ENCODE measurements at places on chromosomes 2 and 18.

- DNase-seq: no peak
Observed at GRCh38 chr2:191351298-191351697, 106.1 kb downstream of the MYO1B start.

- DNase-seq: no peak
Observed at GRCh38 chr2:158731386-158731785, 63.7 kb upstream of the DAPL1 start.

GRCh38 chr2:217672472-217672871, 330.3 kb downstream of the TNS1 start:
- DNase-seq: no peak

DNA sequence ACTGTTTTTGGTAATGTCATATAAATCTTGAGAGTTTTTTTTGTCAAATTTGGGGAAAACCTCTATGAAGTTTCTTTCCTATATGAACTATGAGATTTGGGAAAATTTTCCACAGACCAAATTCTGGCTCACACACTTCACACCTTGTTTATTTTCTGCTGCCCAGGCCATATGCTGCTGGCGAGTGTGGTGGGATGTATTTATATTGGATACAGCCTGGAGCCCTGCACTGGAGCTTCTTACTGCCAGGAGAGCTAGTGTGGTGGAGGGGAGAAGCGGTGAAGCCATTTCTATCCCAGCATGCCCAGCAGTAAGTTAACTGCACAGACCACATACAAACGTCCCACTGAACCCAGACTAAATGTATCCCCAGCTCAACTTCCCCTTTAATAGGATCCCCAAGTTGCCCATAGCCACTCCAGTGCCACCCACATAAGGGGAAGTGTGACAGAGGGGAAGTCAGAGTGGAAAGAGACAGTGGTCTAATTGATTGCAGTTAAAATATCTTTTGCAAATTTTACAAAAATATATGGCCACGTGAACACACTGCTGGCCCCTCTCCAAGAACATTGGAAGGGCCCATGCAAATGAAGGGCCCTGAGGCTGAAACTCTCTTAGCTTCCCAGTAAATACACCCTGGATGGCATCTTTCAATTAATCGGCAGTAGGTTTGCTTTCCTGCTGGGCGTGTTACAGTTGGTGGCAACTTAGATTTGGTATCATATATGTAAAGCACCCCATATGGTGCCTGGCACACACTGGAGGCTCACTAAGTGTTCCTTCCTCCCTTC, 146.6 kb upstream of the ITGA6 start:
- no peak for DNase-seq

- DNase-seq: no peak
Observed at GRCh38 chr2:6846540-6846939, 19.2 kb downstream of the CMPK2 start.

DNA sequence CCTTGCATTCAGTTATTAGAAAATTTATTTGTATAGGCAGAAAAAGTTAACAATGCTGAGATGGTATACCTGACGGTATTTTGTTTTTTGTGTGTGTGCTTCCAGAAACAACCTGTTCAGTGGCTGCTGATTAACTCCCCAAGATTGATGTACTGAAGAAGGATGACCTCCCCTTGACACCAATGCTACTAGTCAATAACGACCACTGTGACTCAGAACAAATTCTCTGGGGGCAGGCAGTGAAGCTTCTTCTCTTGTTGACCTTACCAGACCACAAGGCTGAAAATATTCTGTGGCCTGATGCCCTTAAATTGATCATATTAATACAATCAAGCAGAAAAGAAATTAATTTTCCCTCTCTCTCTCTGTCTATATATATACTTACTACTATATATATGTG, 1182.9 kb upstream of the CRIM1 start:
- no peak for DNase-seq

DNA sequence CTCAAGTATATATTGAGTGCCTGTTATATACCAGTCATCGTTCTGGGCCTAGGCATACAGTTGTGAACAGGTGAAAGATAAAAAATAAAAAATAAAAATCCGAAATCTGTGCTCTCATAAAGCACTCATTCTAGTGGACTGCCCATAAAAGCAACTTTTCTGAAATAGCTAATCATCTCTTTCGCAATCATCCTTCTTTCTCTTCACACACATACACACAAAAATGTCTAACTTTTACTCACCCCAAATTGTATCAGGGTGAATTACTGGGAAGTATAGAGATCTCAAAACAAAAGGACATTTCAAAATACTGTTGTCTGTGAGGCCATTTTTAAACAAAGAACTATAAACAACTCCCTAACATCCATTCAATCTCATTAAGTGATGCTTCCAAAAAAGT, 29.6 kb upstream of the ORC2 start:
- no peak for DNase-seq

DNA sequence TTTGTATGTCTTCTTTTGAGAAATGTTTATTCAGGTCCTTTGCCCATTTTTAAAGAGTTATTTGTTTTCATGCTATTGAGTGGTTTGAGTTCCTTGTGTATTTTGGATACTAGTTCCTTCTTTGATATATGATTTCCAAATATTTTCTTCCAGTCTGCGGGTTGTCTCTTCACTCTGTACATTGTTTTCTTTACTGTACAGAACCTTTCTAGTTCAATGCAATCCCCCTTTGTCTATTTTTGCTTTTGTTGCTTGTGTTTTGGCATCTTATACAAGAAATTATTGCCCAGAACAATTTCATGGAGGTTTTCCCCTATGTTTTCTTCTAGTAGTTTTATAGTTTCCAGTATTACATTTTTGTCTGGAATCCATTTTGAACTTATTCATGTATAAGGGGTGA, 62.5 kb upstream of the ACVR1C start:
- DNase-seq: no peak

DNA sequence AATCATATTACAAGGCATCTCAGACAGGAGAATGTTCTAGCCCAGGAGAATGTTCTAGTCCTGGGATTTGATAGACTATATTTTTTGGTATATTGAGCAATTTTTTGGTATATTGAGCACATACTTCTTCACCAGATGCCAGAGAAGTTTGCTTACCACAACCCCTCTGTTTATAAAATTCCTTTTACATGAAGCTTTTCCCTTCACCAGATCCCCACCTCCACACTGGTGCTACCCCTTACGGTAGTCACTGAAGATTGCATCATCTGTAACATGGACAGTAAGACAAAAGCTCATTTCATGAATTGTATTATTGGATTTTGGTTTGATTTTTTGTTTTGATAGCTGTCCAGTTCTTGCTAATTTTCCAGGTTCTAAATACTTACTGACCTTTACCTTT, 7.2 kb upstream of the HNMT start:
- no peak for DNase-seq

DNA sequence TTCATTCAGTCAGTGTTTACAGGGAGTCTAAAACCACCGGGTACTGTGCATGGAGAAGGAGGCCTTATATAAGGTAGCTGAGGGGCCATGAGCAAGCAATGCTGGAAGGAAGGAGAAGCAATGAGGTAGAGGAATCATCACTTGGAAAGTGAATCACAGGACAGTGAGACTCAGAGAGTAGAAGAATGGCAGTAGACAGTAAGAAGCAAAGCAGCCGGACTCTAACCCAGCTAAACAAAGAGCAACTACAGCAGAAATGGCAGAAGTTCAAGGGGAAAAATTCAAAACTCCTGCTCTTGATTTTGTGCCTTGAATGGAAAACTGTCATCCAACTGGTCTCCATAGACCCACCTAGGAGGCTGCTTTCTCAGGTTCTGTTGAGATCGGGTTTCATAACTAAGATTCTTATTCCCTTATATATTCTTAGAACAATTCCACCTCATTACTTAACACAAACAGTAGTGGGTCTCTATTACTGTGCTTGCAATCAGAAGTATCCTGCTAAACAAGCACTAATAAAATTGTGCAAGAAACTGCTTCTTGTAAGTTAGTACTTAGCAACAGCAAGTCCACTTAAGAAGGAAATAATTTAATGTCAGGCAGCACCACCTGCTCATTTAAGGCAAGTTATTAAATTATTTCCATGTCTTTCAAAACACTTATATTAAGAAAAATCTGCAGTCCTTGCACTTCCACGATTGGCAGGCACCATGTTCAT, 68.0 kb downstream of the RBMS1 start:
- DNase-seq: no peak

GRCh38 chr2:20099780-20100179, 48.4 kb upstream of the LAPTM4A start:
- no peak for DNase-seq

DNA sequence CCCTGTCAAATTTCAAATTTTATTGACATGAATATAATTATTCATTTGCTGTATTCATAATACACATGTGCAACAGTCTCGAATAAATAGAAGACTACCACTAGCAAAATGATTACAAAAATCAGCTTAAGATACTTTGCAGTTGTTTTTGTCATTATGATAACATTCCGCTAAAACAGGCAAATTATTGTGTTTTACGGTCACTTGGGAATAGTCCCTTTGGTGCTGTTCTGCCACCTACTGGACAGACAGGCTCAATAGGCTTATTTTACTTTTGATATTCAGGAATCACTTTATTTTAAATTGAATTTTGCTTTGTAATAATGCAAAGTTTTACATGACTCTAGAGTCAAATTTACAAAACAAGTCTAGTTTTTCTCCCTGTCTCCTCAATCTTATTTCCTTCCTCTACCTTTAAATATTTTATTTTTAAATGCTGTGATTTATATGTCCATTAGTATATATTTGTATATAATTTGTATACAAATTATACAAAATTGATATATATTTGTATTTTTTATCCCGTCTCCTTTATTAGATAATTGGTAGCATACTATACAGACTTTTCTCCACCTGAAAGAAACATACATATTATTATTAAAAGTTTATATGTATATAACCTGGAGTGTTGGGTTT, 456.3 kb downstream of the DLGAP1 start:
- no peak for DNase-seq

DNA sequence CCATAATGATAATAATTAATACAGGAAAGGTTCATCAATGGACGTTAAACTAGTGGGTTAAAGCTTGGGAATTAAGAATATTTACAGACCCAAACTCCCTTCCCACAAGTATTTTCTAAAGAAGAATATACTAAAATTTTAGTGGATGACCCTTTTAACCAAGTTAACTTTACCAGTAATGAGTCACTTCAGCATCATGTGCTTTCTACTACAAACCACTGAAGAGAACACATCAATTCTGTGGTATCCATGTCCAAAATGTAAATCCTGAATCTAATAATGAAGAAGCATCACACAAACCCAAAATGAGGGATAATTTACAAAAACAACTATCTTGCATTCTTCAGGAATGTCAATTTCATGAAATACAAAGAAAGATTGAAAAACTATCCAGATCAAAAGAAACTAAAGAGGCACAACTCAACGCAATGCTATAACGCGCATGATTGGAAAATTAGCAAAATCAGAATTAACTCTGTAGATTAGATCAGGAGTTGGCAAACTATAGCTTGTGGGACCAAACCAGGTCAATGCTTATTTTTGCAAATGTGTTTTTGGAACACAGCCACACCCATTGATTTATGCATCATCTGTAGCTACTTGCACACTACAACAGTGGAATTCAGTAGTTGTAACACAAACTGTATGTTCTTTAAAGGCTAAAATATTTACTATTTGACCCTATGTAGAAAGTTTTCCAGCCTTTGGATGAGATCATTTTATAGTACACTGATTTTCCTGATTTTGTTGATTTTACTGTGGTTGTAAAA, 27.5 kb downstream of the COPS8 start:
- DNase-seq: no peak

GRCh38 chr2:139924070-139924469, 1143.9 kb upstream of the NXPH2 start:
- no peak for DNase-seq

- no peak for DNase-seq
Observed at GRCh38 chr2:217849154-217849975, 153.4 kb downstream of the TNS1 start.

DNA sequence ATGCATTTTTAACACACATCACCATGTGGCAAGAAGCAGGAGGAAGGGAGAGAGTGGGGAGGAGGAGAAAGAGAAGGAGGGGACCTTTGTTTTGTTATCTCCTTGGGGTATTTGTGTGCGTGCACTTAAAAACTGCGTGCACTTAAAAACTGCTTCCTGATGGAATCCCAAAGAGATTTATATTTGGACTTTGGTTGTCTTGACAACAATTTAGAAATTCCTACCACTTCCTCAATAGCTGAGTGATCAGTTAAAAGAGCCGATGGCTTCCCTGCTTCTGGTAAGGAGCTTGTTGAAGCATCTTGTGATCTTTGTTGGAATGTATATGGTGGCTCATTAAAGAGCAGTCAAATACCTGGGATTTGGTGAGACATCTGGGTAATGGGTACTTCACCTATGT, 4.5 kb downstream of the RAB31 start:
- no peak for DNase-seq

DNA sequence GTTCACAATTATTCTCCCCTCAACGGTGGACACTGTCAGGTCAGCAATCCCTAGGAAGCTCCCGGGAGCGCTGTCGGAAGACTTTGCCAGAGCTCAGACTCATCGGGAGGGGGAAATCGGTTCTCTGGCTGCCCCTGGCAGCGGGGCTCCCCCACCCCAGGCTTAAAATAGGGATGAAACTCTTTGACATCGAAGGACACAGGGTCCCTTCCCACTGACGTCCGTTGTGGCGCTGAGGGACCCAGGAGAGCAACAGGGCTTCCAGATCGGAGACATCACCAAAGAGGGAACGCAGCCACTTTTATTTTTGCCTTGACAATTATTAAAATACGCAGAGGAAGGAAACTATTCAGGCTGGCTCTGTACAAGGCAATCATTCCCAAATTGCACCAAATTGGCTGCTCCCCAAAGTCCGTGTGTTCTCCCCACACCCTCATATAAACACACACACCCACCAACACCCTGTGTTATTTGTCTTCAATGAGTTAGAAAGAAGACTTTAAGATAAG, 249.0 kb downstream of the CDH20 start:
- DNase-seq: no peak

DNA sequence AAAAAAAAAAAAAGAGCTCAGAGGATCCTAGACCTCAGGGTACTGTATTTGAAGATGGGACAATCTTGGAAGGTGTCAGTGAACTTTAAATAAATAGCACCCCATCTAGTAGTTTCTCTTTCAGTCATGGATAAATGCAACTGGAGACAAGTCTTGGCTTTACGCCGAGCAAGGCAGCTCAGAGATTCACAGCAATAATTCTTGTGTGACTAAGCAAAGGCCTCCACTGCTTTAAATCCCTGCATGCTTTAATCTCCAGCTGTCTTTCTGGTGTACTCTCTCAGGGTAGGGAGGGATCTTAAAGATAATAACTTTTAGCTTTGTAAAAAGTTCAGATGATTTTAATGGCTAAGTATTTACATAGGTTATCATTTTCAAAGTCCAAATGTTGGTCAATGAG, 36.3 kb downstream of the NRXN1 start:
- no peak for DNase-seq

DNA sequence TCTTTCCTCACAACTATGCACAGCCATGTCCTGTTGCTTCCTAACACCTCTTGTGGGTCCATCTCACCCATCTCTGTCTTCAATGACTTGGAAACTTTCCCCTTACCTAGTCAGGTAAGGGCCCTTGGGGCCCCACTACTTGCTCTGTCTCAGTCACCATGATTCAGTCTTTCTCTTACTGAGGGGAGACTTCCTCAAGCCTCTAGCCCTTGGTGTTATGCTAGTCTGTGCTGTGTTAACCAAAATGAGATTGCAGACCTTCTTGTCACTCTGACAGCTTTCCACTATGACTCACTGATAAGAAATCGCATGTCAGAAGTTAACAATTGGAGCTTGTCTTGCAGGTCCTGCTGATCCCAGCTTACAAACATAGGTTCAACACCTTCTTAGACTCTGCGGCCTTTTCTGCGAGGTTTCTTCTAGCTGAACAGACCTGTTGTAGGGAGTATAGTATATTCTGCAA, 65.3 kb downstream of the WDR75 start:
- no peak for DNase-seq

All from NCI-H1105 treated with DMSO at 0.1 percent for 48 hours (cell line).